ENCODE measurements at places on chromosomes 7 and 10.

- no peak for DNase-seq
These were observed 9.0 kb downstream of the CARD11 start for GRCh38 chr7:3034591-3035150.

GRCh38 chr7:38973760-38974159, 3.9 kb upstream of the POU6F2 start:
- DNase-seq = no peak

- no peak for DNase-seq
These were observed 23.8 kb downstream of the PEX1 start for GRCh38 chr7:92504563-92504962.

DNA sequence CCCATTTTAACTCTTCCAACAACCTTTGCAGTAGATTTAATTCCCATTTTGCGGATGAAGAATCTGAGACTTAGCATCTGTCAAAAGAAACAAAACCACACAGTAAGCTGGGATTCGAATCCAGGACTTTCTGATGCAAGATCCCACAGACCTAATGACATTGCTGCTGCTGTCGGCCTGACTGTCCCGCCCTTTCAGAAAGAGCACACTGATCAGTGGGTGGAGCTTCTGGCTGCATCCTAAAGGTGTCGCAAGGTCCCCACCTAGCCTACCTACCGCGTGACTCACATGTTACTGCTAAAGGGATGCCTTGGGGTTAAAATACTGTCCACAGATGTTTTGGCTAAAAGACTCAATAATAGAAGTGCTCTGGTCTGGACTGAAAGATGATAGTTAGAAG, 134.7 kb downstream of the EMX2 start:
- DNase-seq = peak; percentile 73

GRCh38 chr7:35518767-35519166, 176.2 kb downstream of the HERPUD2 start:
- no peak for DNase-seq

- no peak for DNase-seq
These were observed 2.8 kb downstream of the CLCN1 start for GRCh38 chr7:143318661-143319060.

DNA sequence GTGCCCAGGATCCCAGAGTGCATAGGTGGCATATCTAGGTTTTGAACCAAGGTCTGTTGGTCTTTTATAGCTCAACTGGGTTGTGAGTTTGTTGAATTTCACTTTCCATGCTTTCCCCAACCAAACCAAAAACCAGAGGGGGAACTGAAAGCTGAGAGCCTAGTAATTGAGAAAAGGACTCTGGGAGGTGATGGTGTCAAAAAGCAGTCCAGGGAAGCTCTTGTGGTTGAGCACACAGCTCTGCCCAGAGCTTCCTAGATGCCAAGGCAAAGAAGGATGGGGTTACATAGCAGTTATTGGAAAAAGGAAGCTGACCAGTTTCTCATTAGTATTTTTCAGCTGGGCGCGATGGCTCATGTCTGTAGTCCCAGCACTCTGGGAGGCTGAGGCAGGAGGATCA, 9.9 kb downstream of the POR start:
- DNase-seq = no peak

- DNase-seq = no peak
These were observed 63.0 kb downstream of the ZNF438 start for GRCh38 chr10:30968711-30969110.

Data from islet precursor cell (in vitro differentiated cells).